ENCODE measurements at places on chromosomes 5 and 9.

- DNase-seq, result no peak
These were observed 439.9 kb upstream of the KLF4 start for GRCh38 chr9:107929443-107929842.

DNA sequence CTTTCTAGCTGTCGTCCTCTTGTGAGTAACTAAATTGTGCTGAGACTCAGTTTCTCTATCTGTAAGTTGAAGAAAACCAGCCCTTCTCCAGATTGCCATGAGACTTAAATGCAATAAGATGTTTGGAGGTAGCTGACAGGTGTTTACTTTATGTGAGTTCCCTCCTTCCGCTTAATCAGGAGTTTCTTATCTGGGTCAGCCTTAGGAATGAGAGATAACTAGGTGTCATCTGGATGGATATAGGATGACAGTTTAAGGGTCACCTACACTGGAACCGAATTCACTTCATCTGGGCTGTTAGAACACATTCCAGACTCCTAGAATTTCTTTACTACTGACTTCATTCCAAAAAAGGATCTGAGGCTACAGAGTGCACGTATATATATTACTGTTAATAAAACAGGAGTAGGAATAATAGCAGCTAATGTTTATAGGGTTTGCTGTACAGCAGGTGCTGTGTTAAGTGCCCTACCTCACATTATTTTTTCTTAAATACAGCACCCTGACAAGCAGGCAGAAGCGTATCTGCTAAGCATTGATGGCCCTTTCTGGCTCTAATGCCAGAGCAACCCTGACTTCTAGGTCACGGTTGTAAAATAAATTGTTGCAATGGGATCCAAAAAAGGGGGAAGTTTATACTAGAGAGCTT is 30.0 kb upstream of the CPEB4 start:
- DNase-seq, result no peak

DNA sequence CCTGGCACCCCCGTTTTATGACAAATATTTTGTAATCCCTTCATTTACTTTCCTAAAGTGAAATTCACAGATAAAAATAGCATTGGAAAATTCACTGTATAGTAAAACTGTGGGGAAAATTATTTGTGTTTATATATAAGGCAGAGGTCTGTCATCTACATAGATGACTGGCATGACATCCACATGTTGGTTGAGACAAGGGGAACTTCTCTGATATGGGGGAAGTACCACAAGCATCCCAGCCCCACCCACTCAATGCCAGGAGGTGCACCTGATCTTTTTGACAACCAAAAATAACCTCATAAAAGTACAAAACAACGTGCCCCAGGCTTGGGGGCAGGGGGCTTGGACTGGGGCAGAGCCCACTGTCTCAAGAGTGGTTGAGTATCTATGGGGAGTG is 6.3 kb upstream of the TDRD7 start:
- no peak for DNase-seq

DNA sequence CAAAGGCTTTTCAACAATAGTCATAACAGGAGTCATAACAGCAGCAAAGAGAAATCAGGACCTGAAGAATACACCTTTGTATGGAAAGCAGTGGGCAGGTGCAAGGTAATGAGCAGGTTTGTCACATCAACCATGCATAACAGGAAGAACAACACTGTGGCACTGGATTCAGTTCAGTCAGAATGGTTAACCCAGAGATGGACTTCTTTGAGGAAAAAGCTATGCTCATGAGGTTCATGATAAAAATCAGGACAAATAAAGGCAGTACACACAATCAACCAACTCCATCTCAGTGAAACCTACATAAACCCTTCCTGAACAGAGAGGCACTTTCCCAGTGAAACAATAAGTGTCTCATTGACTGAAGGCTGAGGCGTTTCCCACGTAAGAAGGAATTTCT is 27.0 kb downstream of the ABITRAM start:
- DNase-seq, result no peak

DNA sequence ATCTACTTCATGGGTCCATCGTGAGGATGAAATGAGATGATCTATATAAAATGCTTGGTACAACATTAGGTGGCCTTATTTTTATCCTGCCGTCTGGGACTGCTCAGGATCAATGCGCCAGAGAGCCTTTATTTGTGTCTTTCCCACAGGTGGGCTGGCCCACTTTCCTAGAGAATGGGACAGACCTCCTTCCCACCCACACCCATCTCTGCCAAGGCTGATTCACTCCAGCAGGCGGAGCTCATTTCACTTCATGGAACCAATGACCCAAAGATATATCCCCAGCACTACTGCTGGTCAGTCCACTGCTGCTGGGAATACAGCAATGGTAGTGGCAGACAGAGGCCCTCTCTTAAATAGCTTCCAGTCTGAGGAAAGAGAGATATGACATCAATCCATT is 35.7 kb downstream of the TGFBI start:
- DNase-seq, result no peak

DNA sequence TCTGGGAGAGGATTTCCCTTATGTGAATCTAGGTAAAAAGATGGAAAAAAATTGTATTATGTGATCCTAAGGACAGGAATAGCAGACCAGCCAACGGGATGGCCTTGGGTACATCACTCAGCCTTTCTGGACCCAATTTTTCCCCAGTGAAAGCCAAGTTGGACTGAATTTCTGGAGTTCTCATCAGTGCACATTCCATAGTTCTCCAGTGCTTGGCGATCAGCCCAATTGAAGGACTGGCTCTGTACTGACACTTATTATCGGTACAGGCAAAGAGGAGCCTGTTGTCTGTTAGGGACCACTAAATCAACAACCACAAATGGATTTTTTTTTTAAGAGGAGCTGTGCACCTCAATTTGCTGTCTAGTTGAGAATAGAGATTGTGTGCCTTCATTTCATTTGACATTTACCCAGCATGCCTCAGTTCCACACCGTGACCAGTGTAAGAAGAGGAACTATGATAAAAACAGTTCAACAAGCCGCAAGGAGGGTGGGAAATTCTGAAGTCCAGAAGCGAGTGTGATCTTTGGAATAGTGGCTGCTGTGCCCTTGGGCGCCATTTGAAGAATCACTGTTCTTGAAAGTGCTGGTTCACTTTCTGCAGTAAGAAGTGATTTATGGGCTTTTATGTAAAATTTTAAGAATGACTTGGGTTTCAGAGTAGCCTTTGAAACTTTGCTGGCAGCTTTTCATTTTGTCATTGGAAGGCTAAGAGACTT is 8.0 kb downstream of the ARL10 start:
- DNase-seq, result no peak
